ENCODE measurements at places on chromosomes 1 and 21. TPM values are rescaled to one million over a fixed set of nuclear protein-coding genes. Genes with fewer than 3 reads are reported as not detected.

The RYR2 gene
- 0.13 TPM for total RNA-seq

The MIB2 gene
- total RNA-seq: 40.5 TPM

The PPIAL4G gene
- 0.06 TPM for total RNA-seq

The KLF17 gene
- not detected for total RNA-seq

The LCE6A gene
- not detected for total RNA-seq

The POMGNT1 gene
- 52.8 TPM for total RNA-seq

The SMIM11 gene
- 15.1 TPM for total RNA-seq

The TMPRSS2 gene
- total RNA-seq: not detected
